Caco-2 (cell line): ENCODE measurements at places on chromosomes 5 and 9. TPM values are rescaled to one million over a fixed set of nuclear protein-coding genes. Genes with fewer than 3 reads are reported as not detected.

GRCh38 chr9:15529566-15530324 lies 19.0 kb upstream of the PSIP1 start:
- no peak for DNase-seq

- no peak for DNase-seq
Measured at GRCh38 chr5:126124706-126125345, 298.4 kb upstream of the GRAMD2B start.

DNA sequence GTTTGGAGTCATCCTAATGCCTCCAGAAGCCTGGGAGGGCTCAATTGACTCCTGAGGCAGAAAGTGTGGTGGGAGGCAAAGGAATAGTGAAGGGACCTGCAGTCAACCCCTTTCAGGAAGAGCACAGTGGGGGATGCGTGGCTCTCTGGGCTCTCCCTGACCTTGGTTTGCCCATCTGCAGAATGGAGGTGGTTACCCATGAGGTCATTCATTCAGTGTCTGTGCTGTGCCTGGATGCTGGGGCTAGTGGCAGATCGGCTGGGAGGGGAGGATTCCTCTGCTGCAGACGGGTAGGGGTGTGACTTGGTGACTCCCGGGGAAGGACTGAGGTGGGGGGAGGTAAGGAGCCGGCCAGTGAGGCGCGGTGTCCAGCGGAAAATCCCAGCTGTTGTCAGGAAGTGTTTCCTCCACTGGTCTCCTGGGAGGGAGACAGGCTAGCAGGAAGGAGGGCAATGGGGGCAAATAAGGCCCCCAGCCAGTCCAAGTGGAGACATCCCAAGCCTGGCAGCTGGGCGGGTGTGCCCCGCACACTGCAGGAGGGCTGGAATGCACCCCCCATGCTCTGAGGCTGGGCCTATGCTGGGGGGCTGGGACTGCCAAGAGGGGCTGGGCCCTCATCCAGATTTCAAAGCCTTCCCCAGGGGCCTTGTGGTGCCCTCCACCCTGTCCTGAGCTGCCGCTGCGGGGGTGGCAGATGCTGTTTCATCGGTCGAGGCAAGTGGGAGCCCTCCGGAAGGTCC lies 10.9 kb downstream of the CXXC5 start:
- DNase-seq, result no peak

- DNase-seq, result no peak
Measured at GRCh38 chr9:136264441-136265405, 19.1 kb upstream of the QSOX2 start.

- DNase-seq, result no peak
Measured at GRCh38 chr9:134486596-134486995, 155.0 kb upstream of the COL5A1 start.

DRD1 gene
- total RNA-seq, result not detected in 2 replicates

OCLN gene
- 174 and 184 TPM in 2 replicates for total RNA-seq
